ENCODE measurements at places on chromosomes 1 and 21. TPM values are rescaled to one million over a fixed set of nuclear protein-coding genes. Genes with fewer than 3 reads are reported as not detected.

The OLIG2 gene
- not detected for total RNA-seq

The GLIS1 gene
- total RNA-seq = not detected

The G0S2 gene
- total RNA-seq = 0.64 TPM

The RHD gene
- total RNA-seq = not detected

The PLEKHA6 gene
- total RNA-seq = not detected

The SLC5A3 gene
- 23.9 TPM for total RNA-seq

The MPZ gene
- total RNA-seq = 4.5 TPM

DNA sequence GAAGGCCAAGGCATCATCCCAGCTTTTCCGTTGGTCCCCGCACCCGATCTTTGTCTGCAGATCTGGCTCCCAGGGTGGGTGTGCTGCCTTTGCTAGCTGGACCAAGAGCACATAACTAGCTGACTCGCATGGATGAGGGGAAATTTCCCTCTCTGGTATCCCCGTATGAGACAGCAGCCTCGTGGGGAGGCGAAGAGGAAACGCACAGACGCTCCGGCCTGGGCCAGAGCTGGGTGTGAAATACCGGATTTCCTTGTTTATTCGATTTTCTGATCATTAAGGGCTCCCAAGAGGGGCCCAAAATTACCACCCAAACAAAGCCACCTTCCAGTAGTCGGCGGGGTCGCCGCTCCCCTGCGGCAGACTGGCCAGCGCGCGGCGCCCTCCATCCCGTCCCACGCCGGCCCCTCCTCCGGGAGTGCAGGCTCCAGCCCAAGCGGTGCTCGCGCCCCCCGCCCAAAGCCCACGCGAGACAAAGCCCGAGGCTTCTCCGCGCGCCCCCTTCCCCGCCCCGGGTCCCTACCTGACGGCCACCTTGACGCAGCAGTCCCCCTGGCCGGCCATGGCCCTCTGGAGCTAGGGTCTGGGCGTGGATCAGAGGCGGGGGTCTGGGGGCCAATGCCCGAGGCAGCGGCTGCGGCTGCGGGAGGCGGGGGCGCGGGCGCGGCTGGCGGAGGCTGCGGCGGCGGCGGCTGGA lies 546 bp downstream of the KIF21B start:
- DNase-seq = peak; percentile 46
- H3K27me3 ChIP-seq = no peaks in the 10 kb centered on the region
- peaks cover 30% of the 10 kb centered on the region for H3K36me3 ChIP-seq
- H3K4me3 ChIP-seq = peak overlapping the region; percentile 91
- peaks cover 75% of the 10 kb centered on the region for H3K4me1 ChIP-seq
- peak overlapping the region; percentile 99 for H3K27ac ChIP-seq

GRCh38 chr1:17831597-17831996 lies 76.5 kb downstream of the ACTL8 start:
- no peaks in the 10 kb centered on the region for H3K4me1 ChIP-seq
- no peak overlapping the region for H3K4me3 ChIP-seq
- peak; percentile 23 for DNase-seq

GRCh38 chr1:35287807-35288640 lies 19.5 kb downstream of the ZMYM4 start:
- H3K27me3 ChIP-seq = no peaks in the 10 kb centered on the region
- H3K36me3 ChIP-seq = peaks cover 23% of the 10 kb centered on the region
- DNase-seq = no peak
- no peak overlapping the region for H3K27ac ChIP-seq

- H3K27ac ChIP-seq = no peak overlapping the region
- H3K27me3 ChIP-seq = no peaks in the 10 kb centered on the region
- H3K36me3 ChIP-seq = no peaks in the 10 kb centered on the region
- H3K4me1 ChIP-seq = no peaks in the 10 kb centered on the region
- DNase-seq = no peak
These were observed 47.3 kb downstream of the FAM78B start for GRCh38 chr1:166119471-166119965.

- no peak overlapping the region for H3K27ac ChIP-seq
- no peaks in the 10 kb centered on the region for H3K27me3 ChIP-seq
- H3K4me3 ChIP-seq = no peak overlapping the region
- H3K36me3 ChIP-seq = no peaks in the 10 kb centered on the region
- H3K4me1 ChIP-seq = no peaks in the 10 kb centered on the region
- no peak for DNase-seq
These were observed 294.2 kb downstream of the GPATCH2 start for GRCh38 chr1:217336724-217337123.

DNA sequence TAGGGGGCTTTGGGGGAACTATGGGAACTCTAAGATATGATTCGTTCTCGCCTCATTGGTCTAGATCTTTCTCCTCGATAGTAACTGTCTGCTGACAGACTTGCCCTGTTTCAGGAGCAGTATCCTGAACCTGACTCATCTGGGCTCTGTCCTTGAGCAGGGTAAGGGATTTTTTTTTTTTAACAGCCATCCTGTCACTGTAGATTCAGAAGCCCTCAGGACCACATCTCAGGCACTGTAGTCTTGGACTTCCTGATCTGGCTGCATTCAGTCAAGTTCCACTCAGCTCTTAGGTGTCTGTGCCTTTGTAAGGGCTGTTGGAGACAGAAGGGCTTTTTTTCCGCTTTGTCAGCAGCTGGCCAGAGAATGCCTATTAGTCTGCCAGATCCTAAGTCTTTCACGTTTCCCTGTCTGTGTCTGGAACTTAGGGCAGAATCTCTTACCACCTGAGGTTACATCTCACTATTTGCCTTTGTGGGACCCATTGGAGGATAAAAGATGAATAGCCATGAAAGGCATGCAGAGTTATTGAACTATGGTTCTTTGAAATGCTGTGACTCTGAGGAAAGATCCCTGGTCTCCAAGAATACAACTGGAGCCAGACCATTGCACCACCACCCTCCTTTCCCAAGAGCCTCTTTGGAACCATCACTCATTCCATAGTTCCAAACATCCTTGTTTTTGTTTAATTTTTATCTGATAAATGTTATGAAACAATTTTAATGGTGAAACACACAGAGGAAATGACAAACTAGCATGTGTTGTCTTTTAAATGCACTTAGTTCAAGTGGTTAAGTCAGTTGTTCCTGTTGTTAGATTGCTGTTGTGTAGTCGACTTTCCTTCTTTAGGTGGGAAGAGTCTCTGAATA lies 49.7 kb upstream of the MACF1 start:
- H3K4me1 ChIP-seq = peaks cover 2% of the 10 kb centered on the region
- H3K27ac ChIP-seq = no peak overlapping the region
- no peak overlapping the region for H3K4me3 ChIP-seq

DNA sequence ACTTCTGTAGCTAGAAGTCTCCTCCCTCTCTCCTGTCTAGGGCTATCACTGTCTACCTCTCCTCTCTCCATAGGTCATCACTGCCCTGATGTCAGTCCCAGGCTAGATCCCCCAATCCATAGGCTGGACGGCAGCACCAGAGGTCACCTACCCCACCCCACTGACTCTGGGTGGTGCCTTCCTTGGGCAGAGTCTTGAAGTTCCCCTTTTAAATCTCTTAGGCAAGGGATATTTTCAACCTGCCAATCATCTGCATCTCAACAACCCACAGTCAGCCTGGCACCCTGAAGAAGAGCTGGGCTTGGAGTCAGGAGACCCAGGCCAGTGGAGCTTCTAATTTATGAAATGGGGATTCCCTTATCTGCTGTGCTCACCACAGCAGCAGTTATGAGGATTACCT lies 13.2 kb downstream of the MYBPH start:
- DNase-seq = no peak
- H3K27ac ChIP-seq = no peak overlapping the region
- H3K36me3 ChIP-seq = no peaks in the 10 kb centered on the region
- H3K27me3 ChIP-seq = peaks cover 15% of the 10 kb centered on the region

DNA sequence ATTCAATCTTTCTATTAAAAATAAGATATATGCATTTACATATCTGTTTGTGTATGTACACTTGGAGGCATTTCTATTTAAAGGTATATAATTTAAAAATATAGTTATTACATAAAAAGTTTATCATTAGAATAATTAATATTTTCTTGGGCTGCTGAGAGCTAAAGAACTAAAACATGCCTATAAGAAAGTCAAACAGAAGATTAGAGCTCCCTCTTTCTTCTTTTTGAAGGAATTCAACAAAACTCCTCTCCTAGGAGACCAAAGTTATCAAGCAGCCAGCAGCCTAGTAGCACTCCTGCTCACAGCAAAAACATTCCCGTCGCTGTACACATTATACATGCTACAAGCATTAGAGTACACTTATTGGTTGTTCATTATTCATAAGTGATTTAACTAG lies 216.4 kb downstream of the VAV3 start:
- H3K4me3 ChIP-seq = no peak overlapping the region
- no peaks in the 10 kb centered on the region for H3K4me1 ChIP-seq
- no peaks in the 10 kb centered on the region for H3K36me3 ChIP-seq
- DNase-seq = no peak

- no peak overlapping the region for H3K27ac ChIP-seq
- peaks cover 7% of the 10 kb centered on the region for H3K27me3 ChIP-seq
- H3K36me3 ChIP-seq = no peaks in the 10 kb centered on the region
- H3K4me1 ChIP-seq = no peaks in the 10 kb centered on the region
These were observed 17.6 kb upstream of the AJAP1 start for GRCh38 chr1:4636644-4637380.

DNA sequence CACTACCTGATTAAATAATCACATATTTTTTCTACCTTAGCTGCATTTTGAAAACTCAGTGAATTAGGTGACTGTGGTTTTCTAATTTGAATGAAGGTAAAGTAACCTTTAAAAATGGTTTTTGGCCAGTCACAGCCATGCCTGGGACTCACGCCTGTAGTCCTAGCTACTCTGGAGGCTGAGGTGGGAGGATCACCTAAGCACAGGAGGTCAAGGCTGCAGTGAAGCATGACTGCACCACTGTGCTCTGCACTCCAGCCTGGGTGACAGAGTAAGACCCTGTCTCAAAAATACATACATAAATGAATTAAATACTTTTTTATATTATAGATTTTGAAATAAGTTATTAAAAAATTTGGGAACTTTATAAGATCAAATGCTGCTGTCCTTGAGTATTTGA lies 5.7 kb downstream of the CNST start:
- H3K4me1 ChIP-seq = peaks cover 59% of the 10 kb centered on the region
- no peaks in the 10 kb centered on the region for H3K27me3 ChIP-seq
- H3K36me3 ChIP-seq = peaks cover 28% of the 10 kb centered on the region
- DNase-seq = no peak

GRCh38 chr1:226987623-226988333 lies 47.7 kb downstream of the COQ8A start:
- no peaks in the 10 kb centered on the region for H3K27me3 ChIP-seq
- H3K27ac ChIP-seq = no peak overlapping the region
- H3K4me3 ChIP-seq = no peak overlapping the region
- DNase-seq = no peak

DNA sequence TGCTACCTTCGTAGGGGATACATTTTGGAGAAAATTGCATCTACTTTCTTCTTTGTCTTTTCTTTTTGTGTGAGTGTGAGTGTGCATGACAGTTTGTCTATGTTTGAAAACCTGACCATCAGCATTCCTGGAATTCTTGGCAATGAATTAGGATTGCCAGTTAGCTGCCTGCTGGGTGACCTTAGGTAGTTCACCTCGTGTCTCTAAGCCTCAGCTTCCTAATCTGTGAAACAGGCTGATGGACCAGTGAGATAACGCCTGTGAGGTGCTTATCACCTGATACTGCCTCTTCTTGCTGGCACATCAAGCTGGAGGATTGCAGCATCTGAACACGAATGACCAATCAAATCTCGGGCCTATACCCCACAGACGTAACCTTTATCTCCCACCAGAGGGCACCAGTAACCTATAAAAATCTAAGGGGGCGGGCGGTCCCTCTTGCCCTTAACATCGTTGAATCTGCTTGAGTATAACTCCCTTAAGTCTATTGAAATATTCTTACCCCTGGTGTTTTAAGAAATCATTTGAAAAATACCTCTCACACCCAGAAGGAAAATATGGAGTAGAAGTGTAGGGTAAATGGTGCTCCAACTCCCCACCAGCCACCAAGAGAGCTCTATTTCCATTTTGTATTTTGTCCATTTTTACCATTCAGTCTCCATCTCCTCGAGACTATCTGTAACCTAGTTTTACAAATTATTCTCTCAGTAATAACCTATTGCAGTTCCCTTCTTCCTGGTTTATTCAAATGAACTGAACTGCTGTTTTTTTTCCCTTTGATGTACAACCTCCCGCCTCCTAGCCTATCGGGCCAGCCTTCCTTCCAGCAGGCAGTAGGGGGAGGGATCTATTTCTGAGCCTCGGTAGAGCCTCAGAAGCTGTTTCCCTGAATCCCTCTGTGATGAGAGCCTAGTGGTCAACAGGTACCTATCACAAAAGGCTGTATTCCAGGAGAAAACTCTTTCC lies 49.7 kb downstream of the MDM4 start:
- peaks cover 68% of the 10 kb centered on the region for H3K4me1 ChIP-seq
- H3K4me3 ChIP-seq = no peak overlapping the region
- peak overlapping the region; percentile 63 for H3K27ac ChIP-seq
- H3K36me3 ChIP-seq = peaks cover 37% of the 10 kb centered on the region

GRCh38 chr1:69180358-69180757 lies 387.4 kb upstream of the LRRC7 start:
- H3K4me3 ChIP-seq = no peak overlapping the region
- no peaks in the 10 kb centered on the region for H3K27me3 ChIP-seq
- H3K4me1 ChIP-seq = no peaks in the 10 kb centered on the region
- H3K36me3 ChIP-seq = no peaks in the 10 kb centered on the region

- DNase-seq = no peak
- peak overlapping the region; percentile 81 for H3K4me3 ChIP-seq
- peaks cover 20% of the 10 kb centered on the region for H3K4me1 ChIP-seq
- no peaks in the 10 kb centered on the region for H3K36me3 ChIP-seq
These were observed 852 bp upstream of the RAVER2 start for GRCh38 chr1:64743954-64744491.

- H3K4me3 ChIP-seq = no peak overlapping the region
- DNase-seq = no peak
- no peaks in the 10 kb centered on the region for H3K4me1 ChIP-seq
- H3K36me3 ChIP-seq = no peaks in the 10 kb centered on the region
- no peak overlapping the region for H3K27ac ChIP-seq
- H3K27me3 ChIP-seq = no peaks in the 10 kb centered on the region
These were observed 185.4 kb downstream of the TTLL7 start for GRCh38 chr1:83813576-83813975.

DNA sequence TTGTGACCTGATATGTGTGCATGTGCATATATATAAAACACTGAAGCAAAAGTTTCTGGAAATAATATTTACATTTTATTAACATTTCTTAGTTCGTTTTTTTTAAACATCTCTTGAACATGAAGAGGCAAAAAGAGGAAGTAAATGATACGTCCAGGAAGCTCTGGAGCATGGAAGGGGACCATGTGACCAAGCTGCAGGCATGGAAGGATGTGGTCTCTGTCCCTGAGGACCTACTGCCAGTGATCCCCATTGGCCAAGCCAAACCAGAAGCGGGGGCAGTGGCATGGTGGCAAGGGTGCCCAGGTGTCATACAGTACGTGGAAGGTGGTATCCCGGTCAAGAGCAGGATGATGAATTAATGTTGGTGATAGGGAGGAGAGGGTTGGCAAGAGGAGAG lies 268.3 kb upstream of the PROX1 start:
- H3K36me3 ChIP-seq = no peaks in the 10 kb centered on the region
- no peak overlapping the region for H3K27ac ChIP-seq
- no peaks in the 10 kb centered on the region for H3K27me3 ChIP-seq
- no peak overlapping the region for H3K4me3 ChIP-seq
